ENCODE measurements at places on chromosomes 1 and 21.

GRCh38 chr1:210920716-210921694, 212.9 kb downstream of the KCNH1 start:
- no peak for DNase-seq

GRCh38 chr1:31581821-31582810, 5.8 kb downstream of the TINAGL1 start:
- DNase-seq = no peak

DNA sequence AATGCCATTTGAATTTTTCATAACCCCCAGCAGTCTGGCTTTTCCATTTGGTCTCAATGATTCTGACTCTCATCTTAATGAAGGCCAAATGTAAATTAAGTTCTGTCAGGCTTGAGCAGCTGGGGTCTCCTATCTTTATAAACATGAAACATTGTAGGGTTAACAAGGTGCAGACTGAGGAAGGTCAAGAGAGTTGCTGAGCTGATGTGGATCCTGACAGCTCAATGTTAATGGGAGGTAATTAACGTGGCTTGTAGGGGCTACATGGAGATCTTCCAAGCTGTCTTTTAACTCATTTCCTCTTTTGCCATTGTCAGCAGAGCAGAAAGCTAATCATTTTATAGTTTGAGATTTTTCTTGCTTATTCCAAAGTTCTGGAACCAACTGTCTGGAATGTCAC, 55.2 kb downstream of the FGGY start:
- DNase-seq = no peak

DNA sequence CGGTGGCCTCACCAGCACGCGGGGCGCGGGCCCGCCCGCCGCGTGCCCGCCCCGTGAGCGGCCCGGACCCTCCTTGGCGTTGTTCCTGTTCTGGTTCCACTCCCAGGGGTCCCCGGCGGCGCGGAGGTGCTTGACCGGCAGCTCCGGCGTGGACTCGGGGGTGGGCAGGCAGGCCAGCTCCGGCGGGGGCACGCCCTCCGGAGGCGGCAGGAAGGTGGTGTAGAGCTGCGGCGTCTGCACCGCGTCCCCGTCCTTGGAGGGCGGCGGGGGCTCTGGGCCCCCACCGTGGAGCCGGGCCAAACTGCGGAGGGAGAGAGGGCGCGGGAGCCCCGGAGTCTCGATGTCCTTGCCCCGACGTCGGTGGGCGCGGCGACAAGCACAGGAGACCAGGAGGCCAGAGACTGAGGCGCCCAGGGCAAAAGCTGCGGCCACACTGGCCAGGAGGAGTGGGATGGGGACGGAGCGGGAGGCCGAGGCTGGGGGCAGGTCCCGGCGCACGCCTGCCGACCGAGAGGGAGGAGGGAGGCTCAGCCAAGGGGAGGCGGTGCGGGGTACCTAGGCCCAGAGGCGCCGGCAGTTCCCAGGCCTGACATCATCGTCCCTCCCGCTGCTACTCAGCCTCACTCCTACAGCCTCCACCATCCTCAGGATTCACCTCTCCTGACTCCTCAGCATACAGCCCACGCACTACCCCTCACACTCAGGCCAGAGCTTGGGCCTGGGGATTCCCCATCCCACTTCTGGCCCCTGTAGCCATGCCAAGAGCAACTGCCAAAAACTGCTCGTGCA, 13.2 kb downstream of the SEMA6C start:
- no peak for DNase-seq

DNA sequence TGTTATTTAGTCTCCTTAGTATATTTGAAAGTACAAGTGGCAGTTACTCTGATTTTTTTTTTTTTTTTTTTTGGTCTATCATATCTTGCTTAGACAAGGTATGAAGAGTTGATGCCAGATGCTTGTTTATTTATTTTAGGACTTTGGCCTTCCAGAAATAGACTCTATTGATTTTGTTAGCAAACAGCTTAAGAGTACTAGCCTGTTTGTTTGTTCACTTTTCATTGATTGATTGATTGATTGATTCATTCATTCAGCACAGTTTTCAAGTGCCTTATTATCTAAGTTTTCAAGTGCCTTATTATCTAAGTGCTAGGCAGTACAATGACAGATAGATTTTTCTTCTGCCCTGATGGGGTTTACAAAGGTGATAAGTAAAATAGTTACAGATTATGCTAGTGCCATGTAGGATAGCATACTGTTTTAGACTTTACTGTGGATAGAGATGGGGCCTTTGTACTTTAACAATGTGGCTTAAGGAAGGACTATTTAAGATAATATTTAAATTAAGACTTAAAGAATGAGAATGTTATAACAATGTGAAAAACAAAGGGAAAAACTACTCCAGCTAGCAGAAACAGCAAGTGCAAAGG, 50.5 kb downstream of the MTF2 start:
- no peak for DNase-seq

DNA sequence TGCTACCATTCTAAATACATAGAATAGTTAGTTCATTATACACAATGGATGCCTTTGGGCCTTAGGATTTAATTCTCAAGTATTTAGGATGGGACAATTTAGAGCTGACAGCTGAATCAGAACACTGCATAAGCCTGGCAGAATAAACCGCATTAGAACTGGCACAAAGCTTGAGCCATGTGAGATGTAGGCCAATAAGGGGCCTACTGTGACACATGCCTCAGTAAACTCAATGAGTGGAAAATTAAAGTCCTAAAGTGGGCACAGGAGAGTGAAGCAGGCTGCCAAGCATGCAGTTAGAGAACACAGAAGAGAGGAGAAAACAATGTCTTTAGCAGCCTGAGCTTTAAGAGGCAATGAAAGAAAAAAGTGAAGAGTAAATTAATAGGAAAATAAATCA, 24.3 kb downstream of the SCYL3 start:
- no peak for DNase-seq

All from stimulated activated CD8-positive, alpha-beta memory T cell treated with anti-CD3 and anti-CD28 coated beads, Interleukin-15, amount 100 ng/mL, for 24 hours (primary cell).